Left renal cortex interstitium (tissue), 4 donors: ENCODE measurements at places on chromosomes 12 and 14.

- no peak for DNase-seq
Observed at GRCh38 chr12:85747941-85748495, 88.2 kb downstream of the RASSF9 start.

- no peak for DNase-seq
Observed at GRCh38 chr12:127297327-127297726, 969.6 kb upstream of the TMEM132C start.

- no peak for DNase-seq
Observed at GRCh38 chr14:99774556-99775307, 18.5 kb upstream of the EML1 start.

DNA sequence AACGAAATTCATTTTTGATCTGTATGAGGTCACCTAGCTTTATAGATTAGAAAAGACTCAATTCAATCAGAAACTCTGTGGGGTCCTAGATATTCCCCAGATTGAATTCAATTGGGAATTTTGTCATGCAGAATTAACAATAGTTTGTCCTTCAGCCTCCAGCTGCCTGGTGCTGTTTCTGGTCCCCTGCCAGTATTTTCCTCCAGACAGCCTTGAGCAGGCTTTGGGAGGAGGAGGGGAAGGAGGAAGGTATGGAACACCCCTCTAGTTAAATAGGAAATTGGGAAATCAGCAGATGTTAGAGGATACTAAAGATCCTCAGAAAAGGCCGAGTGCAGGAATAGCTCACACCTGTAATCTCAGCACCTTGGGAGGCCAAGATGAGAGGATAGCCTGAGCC, 10.6 kb downstream of the GRIP1 start:
- DNase-seq, result no peak

- no peak for DNase-seq
Observed at GRCh38 chr12:70752327-70752726, 115.1 kb upstream of the PTPRB start.

- no peak for DNase-seq
Observed at GRCh38 chr14:103227094-103227768, 104.0 kb downstream of the TNFAIP2 start.

GRCh38 chr12:6959058-6959804, 8.1 kb downstream of the PTPN6 start:
- DNase-seq, result no peak

- no peak for DNase-seq
Observed at GRCh38 chr14:71597955-71598660, 334.1 kb upstream of the RGS6 start.
